ENCODE measurements at places on chromosomes 5 and 9.

GRCh38 chr9:16043756-16044578 lies 491.1 kb downstream of the CCDC171 start:
- no peak for DNase-seq

GRCh38 chr5:159128070-159128541 lies 28.4 kb upstream of the EBF1 start:
- DNase-seq, result no peak

- DNase-seq, result no peak
Measured at GRCh38 chr5:14267991-14268708, 125.0 kb downstream of the TRIO start.

GRCh38 chr5:29016067-29016466 lies 1977.7 kb upstream of the CDH9 start:
- no peak for DNase-seq

GRCh38 chr5:74621492-74621891 lies 19.0 kb downstream of the ENC1 start:
- no peak for DNase-seq

GRCh38 chr5:140202078-140202477 lies 27.1 kb downstream of the CYSTM1 start:
- no peak for DNase-seq

GRCh38 chr9:70387663-70388062 lies 26.8 kb downstream of the KLF9 start:
- DNase-seq, result no peak

GRCh38 chr5:151293624-151294023 lies 9.9 kb downstream of the SLC36A3 start:
- DNase-seq, result no peak

DNA sequence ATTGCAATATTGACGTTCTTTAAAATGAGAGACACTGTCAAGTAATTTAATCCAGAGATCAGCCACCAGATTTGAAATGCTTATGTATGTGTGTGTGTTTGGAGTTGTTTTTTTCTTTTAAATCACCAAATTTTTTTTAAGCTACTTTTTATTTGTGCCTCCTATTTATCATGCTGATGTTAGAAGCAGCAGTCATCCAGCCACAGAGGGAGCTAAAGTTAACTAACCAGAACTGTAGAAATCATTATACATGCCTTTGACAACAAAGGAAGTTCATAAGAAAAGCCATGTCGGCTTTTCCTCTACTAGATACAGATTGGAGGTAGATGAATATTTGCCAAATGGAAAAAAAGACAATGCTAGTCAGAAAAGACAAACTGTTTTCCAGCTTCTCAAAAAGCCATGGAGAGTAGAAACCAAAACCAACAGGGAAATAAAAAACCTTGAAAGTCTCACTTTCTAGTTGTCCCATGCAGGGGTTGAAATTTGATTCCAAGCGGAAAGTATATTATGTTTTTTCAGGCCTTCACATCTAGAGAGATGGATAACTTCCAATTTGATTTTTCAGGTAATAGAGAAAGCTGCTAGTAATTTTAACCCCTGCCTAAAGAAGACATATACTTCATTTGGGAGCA lies 4.5 kb downstream of the PURA start:
- DNase-seq, result no peak

GRCh38 chr9:89051421-89052025 lies 60.3 kb downstream of the S1PR3 start:
- no peak for DNase-seq

DNA sequence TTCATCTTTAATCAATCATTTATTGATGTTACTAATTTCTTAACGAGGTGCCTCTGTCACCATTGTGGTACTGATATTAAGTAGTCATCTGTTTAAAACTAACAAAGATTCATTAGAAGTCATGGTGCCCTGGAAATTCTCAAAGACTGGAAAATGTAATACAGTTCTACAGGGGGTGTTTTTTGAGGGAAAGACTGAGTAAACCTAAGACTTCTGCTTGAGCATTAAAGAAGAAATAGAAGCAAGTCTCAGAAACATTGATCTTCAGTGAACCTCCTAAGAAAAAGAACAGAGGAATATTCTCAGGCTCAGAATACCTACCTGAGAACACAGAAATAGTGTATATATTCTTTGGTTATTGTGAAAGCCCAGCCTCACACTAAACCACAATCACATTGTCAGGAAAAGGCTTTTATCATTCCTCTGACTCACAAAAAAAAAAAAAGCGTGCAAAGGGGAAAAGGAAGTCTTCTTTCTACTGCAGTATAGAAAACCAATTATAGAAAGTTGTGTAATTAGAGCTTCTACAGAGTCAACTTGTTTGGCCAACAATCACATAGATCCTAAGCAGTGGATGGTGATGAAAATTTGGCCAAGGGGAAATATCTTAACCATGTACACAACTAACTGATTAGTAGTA lies 60.8 kb downstream of the HINT1 start:
- DNase-seq, result no peak

- DNase-seq, result no peak
Measured at GRCh38 chr5:133450286-133450685, 162.1 kb downstream of the FSTL4 start.

Measured in NCI-H1092 (cell line).